Large intestine (tissue), 12 donors: ENCODE measurements at places on chromosomes 7 and 10.

- H3K27me3 ChIP-seq, result peaks cover 55% of the 10 kb centered on the region
- peak; percentile 94 for DNase-seq
- peaks cover 14% of the 10 kb centered on the region for H3K4me1 ChIP-seq
- no peaks in the 10 kb centered on the region for H3K36me3 ChIP-seq
- H3K4me3 ChIP-seq, result peak within 1 kb of the TSS; percentile 54
These were observed at the start of gene GPR158 for GRCh38 chr10:25174461-25175230. Gene GPR158 (plus strand): TSS chr10:25175001. CDS start chr10:25175421, 420 bp downstream.

- no peaks in the 10 kb centered on the region for H3K4me1 ChIP-seq
- H3K27ac ChIP-seq, result no peak overlapping the region
- H3K36me3 ChIP-seq, result no peaks in the 10 kb centered on the region
- DNase-seq, result no peak
These were observed 319.2 kb downstream of the EXOC4 start for GRCh38 chr7:133572087-133572486.

GRCh38 chr7:27295236-27295635, 52.6 kb downstream of the EVX1 start:
- H3K4me3 ChIP-seq, result no peak overlapping the region
- H3K4me1 ChIP-seq, result no peaks in the 10 kb centered on the region
- H3K27ac ChIP-seq, result no peak overlapping the region
- peaks cover 15% of the 10 kb centered on the region for H3K27me3 ChIP-seq

GRCh38 chr10:4285121-4285520, 500.1 kb upstream of the KLF6 start:
- no peak overlapping the region for H3K4me3 ChIP-seq
- no peaks in the 10 kb centered on the region for H3K4me1 ChIP-seq
- H3K27me3 ChIP-seq, result no peaks in the 10 kb centered on the region
- no peak for DNase-seq

GRCh38 chr10:120161111-120161510, 268.6 kb downstream of the SEC23IP start:
- H3K4me1 ChIP-seq, result no peaks in the 10 kb centered on the region
- H3K27ac ChIP-seq, result no peak overlapping the region
- DNase-seq, result no peak
- H3K4me3 ChIP-seq, result no peak overlapping the region
- H3K36me3 ChIP-seq, result no peaks in the 10 kb centered on the region

DNA sequence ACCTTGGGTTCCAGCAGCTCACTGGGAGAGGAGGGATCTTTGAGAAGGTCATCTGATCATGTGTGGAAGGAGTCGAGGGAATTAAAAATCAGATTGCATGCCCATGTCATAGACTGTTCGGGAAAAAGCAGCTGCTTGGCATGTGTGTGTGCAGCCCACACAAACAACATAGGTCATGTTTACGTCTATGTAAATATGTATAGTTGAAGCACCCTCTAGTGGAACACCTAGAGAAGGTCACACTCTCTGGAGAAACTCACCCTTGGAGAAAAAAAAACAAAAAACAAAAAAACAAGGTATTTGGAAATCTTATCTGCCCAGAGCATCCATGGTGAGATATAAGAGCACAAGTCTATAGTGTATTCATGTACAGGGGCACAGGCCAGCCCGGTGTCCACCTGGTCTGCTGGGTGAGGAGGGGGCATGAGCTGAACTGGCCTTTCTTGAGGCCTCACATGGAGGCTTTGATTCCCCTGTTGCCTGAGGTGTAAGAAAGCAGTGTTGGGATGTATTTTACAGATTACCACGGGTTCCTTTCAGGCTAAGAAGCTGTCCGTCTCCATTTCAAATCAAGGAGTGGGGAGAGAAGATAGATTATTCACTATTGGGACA, 98.0 kb downstream of the NPY start:
- H3K4me1 ChIP-seq, result no peaks in the 10 kb centered on the region
- H3K4me3 ChIP-seq, result no peak overlapping the region
- H3K27me3 ChIP-seq, result no peaks in the 10 kb centered on the region
- no peak overlapping the region for H3K27ac ChIP-seq

- no peaks in the 10 kb centered on the region for H3K4me1 ChIP-seq
- DNase-seq, result no peak
- H3K27ac ChIP-seq, result no peak overlapping the region
- H3K4me3 ChIP-seq, result no peak overlapping the region
- H3K27me3 ChIP-seq, result no peaks in the 10 kb centered on the region
These were observed 40.3 kb downstream of the NRCAM start for GRCh38 chr7:108415821-108416536.

GRCh38 chr10:123269017-123269552, 114.9 kb downstream of the BUB3 start:
- no peak overlapping the region for H3K27ac ChIP-seq
- H3K36me3 ChIP-seq, result no peaks in the 10 kb centered on the region
- no peak for DNase-seq
- H3K27me3 ChIP-seq, result peaks cover 24% of the 10 kb centered on the region
- H3K4me3 ChIP-seq, result no peak overlapping the region

GRCh38 chr7:132779164-132779563, 202.9 kb upstream of the PLXNA4 start:
- no peaks in the 10 kb centered on the region for H3K4me1 ChIP-seq
- H3K36me3 ChIP-seq, result peaks cover 9% of the 10 kb centered on the region
- no peak overlapping the region for H3K4me3 ChIP-seq
- no peak overlapping the region for H3K27ac ChIP-seq
- H3K27me3 ChIP-seq, result peaks cover 3% of the 10 kb centered on the region

- no peaks in the 10 kb centered on the region for H3K36me3 ChIP-seq
- H3K4me3 ChIP-seq, result no peak overlapping the region
- no peak for DNase-seq
- no peaks in the 10 kb centered on the region for H3K27me3 ChIP-seq
- H3K4me1 ChIP-seq, result no peaks in the 10 kb centered on the region
These were observed 451.5 kb upstream of the SEMA3D start for GRCh38 chr7:85638394-85638793.

- H3K36me3 ChIP-seq, result no peaks in the 10 kb centered on the region
- H3K27me3 ChIP-seq, result no peaks in the 10 kb centered on the region
- H3K27ac ChIP-seq, result no peak overlapping the region
- H3K4me1 ChIP-seq, result peaks cover 4% of the 10 kb centered on the region
- H3K4me3 ChIP-seq, result no peak overlapping the region
These were observed 2.4 kb upstream of the ESYT2 start for GRCh38 chr7:158831738-158832091.

GRCh38 chr7:7221599-7222038, 39.3 kb downstream of the C1GALT1 start:
- H3K4me1 ChIP-seq, result no peaks in the 10 kb centered on the region
- peaks cover 16% of the 10 kb centered on the region for H3K36me3 ChIP-seq
- no peak for DNase-seq
- no peak overlapping the region for H3K27ac ChIP-seq
- H3K27me3 ChIP-seq, result no peaks in the 10 kb centered on the region

GRCh38 chr10:43667317-43667731, 18.6 kb upstream of the ZNF32 start:
- peak; percentile 36 for DNase-seq
- H3K36me3 ChIP-seq, result no peaks in the 10 kb centered on the region
- no peak overlapping the region for H3K27ac ChIP-seq
- H3K4me3 ChIP-seq, result peak overlapping the region; percentile 6
- peaks cover 51% of the 10 kb centered on the region for H3K27me3 ChIP-seq

DNA sequence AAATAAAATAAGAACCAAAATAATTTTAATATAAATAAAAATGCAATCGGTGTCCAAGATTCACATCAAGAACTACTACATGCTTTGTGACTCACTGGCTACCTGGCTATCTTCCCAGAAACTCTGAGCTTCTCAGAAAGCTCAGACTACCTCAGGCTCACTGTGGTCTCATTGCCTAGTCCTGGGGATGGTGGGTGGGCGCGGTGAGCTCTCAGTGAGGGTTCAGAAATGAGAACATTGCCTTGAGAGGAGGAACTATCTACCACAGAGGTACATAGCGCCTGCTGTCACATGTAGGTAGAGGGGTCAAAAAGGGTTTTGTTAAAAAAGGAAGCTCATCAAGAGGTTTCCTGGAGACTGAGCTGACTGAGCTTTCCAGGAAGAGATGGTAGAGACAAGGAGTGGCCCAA, 108.0 kb downstream of the WDFY4 start:
- DNase-seq, result no peak
- H3K27ac ChIP-seq, result no peak overlapping the region
- no peak overlapping the region for H3K4me3 ChIP-seq
- no peaks in the 10 kb centered on the region for H3K36me3 ChIP-seq
- no peaks in the 10 kb centered on the region for H3K4me1 ChIP-seq

- no peaks in the 10 kb centered on the region for H3K36me3 ChIP-seq
- no peak overlapping the region for H3K27ac ChIP-seq
- peak overlapping the region; percentile 41 for H3K4me3 ChIP-seq
- no peaks in the 10 kb centered on the region for H3K4me1 ChIP-seq
- peaks cover 10% of the 10 kb centered on the region for H3K27me3 ChIP-seq
These were observed 553.8 kb downstream of the TFEC start for GRCh38 chr7:115476671-115477181.

DNA sequence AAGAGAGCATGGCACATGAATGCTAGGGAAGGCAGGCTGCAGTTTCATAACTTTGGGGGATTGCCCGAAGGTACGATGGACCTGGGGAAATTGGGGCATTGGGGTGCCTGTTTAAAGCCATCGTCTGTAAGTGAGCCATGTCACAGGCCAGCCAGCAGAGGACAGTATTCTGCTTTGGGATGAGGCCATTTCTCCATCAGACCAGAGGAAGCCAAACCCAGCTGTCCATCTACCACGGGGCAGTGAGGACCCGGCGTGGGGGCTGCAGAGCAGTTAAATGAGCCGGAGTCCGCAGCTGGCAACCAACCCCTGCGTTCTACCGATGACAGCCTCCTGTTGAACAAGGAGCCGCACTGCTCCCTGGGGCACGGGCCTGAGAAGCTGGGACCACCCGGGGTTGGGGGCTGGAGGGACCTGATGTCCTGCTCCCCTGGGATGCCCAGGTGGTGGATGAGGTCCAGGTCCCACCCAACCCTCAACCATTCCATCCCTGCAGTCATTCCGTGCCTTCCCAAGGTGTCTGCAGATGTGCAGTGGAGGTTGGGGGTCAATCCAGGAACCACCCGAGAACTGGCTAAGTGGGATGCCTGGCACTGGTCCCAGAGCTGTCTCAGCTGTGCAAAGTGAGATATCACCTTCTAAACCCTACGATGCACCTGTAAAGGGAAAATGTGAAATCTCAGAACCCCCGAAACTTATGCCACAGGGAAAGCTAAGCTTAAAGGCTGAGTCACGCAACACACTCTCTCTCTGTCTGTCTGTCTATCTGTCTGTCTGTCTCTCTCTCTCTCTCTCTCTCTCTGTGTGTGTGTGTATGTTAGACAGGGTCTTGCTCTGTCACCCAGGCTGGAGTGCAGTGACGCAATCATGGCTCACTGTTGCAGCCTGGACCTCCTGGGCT, 12.1 kb upstream of the RHBDD2 start:
- no peak overlapping the region for H3K27ac ChIP-seq
- no peak overlapping the region for H3K4me3 ChIP-seq
- H3K27me3 ChIP-seq, result no peaks in the 10 kb centered on the region
- no peaks in the 10 kb centered on the region for H3K4me1 ChIP-seq

DNA sequence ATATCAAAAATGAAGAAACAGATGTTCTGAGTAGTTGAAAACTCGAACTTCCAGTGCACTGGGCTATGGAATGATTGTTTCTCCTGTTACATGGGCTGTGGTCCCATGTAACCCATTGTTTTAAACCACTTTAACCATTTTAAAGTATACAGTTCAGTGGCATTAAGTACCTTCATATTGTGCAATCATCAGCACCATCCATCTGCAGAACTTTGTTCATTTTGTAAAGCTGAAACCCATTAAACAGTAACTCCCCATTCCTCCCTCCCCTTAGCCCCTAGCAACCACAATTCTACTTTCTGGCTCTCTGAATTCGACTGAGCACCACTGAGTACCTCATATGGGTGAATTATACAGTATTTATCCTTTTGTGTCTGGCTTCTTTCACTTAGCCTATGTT, 217.4 kb downstream of the LRMDA start:
- no peak for DNase-seq
- H3K27me3 ChIP-seq, result no peaks in the 10 kb centered on the region
- H3K27ac ChIP-seq, result no peak overlapping the region
- H3K4me3 ChIP-seq, result no peak overlapping the region

DNA sequence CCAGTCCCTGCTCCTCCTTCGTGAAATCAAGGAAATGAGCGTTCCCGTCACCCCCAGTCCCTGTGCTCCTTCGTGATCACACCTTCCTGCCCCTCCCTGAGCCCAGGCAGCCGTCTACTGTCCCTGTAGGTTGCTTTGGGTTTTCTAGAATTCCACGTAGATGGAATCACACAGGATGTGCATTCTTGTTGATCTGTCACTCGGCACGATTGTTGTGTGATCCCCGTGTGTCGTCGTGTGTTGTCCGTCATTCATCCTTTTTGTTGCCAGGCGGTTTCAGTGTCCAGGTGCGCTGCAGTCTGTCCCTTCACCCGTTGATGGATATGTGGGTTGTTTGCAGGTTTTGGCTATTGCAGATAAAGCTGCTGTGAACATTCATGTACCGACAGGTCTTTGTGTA, 9.4 kb downstream of the MTG1 start:
- H3K27me3 ChIP-seq, result no peaks in the 10 kb centered on the region
- peaks cover 75% of the 10 kb centered on the region for H3K36me3 ChIP-seq

DNA sequence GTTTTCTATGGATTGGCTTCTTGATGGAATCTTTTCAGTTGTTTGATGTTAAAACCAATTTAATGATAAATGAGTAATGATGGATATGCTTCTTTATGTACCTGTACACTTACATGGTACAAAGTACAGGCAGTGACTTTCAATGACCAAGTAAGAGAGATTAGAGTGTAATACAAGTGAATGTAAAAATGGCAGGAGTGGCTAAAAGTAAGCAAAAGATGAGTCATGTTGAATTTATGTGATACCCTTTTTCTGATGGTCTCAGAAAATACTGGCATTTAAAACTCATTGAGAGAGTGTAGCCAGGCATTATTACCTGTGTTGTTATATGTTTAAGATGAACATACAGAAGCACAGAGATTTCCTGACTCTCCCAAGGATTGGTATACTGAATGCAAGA, 97.1 kb downstream of the GPR85 start:
- no peak overlapping the region for H3K4me3 ChIP-seq
- no peaks in the 10 kb centered on the region for H3K4me1 ChIP-seq
- H3K27ac ChIP-seq, result no peak overlapping the region
- DNase-seq, result peak; percentile 41
- no peaks in the 10 kb centered on the region for H3K36me3 ChIP-seq

DNA sequence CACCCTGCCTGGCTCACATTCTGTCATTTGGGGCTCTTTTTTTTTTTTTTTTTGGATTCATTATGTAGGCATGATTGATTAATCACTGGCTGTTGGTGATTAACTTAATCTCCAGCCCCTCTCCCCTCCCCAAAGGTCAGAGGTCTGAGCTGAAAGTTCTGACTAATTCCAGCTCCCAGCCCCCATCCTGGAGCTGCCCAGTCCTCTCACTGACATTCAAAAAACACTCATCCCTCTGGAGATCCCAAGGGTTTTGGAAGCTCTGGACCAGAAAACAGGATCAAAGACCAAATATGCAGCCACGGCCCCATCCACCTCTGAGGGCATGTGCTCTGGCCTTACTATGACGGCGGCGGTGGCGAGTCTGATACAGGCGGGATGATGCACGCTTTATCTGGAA, 53.8 kb downstream of the RBM17 start:
- no peak overlapping the region for H3K27ac ChIP-seq
- no peaks in the 10 kb centered on the region for H3K36me3 ChIP-seq
- no peak overlapping the region for H3K4me3 ChIP-seq
- no peak for DNase-seq
- peaks cover 75% of the 10 kb centered on the region for H3K27me3 ChIP-seq
- H3K4me1 ChIP-seq, result no peaks in the 10 kb centered on the region

GRCh38 chr10:101087965-101088364, 26.2 kb downstream of the KAZALD1 start:
- H3K4me1 ChIP-seq, result peaks cover 8% of the 10 kb centered on the region
- no peak for DNase-seq
- H3K4me3 ChIP-seq, result no peak overlapping the region
- H3K27ac ChIP-seq, result no peak overlapping the region
- H3K36me3 ChIP-seq, result no peaks in the 10 kb centered on the region
